Adipocyte (in vitro differentiated cells): ENCODE measurements at places on chromosomes 7 and 10.

- DNase-seq: no peak
These were observed 221.2 kb downstream of the CALN1 start for GRCh38 chr7:72190919-72191318.

DNA sequence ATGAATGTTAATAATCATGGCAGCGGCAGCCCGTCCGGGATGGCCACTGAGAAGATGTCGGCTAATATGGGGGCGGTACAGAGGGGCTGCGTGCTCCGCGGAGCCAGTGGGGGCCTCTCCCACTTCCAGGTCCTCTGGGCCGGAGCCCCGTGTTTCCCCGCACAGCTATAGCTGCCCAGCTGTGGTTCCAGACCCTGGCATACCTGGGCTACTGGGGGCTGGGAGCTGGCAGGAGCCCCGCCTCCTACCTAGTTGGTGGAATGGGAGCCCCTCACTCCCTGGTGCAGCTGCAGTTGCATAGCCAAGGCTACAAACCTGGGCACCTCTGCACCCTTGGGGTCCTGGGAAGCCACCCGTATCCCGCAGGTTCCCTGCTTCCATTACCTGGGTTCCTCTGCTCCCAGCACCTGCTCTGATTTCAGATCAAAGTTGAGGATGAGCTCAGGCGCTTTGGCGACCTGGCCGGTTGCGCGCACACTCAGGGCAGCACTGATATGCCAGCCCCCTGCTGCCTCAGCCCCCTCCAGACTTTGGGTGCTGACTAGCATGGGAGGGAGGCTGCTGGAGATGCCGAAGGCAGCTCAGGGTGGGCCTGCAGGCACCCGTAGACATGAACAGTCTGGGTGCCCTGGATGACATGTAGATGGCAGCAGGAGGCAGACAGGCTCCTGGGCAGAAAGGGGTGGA lies 236.5 kb upstream of the SEMA3D start:
- DNase-seq: no peak

GRCh38 chr10:74156919-74157289 lies 5.9 kb downstream of the ADK start:
- DNase-seq: no peak

DNA sequence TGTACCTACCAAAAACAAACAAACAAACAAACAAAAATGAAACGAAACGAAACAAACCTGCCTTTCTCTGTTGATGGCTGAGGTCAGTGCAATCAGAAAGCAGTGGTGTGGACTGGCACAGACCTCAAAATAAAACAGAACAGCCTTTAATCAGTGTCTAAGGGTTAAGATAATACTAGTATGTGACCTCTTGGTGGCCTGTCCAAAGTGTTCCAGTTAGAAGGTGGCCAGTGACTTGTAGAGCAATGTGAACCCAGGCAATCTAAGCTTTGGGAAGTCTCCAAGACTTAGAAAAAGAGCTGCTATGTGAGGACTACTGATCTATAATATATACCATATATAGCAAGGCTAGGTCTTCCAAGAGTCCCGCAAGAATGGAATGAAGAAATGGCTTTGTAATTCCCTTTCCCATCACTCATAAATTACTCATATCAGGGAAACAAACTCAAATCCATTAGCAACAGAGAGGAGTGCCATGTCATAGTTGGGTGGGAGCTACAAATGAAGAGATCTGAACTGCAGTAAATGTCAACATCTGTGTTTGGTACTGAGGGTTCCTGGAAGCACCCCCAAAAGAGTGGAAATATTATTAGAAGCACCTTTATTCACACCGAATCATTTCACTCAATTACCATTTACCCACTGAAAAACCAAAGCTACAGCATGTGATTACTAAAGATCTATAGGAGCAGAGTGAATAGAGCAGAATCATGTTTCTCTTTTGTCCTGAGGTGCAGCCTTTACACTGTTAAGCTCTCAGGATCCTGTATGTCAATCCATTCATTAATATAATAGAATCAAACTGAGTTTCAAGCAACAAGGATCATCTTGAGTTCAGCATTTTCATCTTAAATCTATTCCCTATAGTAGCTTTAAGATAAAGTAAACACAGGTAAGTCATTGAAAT lies 28.0 kb downstream of the ABLIM1 start:
- DNase-seq: no peak

DNA sequence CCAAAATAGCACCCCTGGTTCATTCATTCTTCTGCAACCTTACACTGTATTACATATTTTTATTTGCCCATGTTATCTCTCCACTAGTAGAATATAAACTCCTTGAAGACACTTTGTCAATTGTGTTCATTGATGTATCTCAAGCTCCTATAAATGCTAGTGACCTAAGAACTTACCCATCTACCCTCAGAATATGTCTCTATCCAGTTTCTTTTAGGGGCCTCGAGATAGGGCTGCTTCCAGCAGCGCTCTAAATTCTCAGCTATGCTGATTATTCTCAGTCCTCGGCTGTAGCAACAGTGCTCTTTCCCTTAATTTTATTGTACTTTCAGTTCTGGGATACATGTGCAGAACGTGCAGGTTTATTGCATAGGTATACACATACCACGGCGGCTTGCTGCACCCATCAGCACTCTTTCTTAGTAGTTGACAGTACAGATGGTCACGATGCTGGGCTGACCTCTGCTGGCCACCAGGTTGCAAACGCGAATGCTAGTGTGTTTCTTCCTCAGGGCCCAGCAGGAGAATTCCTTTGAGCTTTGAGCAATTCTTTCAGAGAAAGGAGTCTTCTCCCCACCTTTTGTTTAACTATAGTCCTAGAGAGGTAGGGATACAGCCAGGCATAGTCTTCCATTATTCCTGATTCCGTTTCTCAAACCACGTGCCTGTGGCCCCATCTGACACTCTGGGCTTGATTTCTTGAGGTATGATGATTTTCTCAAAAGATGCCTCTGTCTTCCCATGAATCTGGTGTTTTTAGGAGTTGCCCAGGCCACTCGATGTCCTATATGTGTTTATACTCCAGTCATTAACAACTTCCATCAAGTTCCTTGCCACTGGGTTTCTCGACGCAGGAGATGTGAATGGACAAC lies 49.1 kb upstream of the CDC14C start:
- peak; percentile 3 for DNase-seq

- no peak for DNase-seq
These were observed 53.0 kb upstream of the LRRC17 start for GRCh38 chr7:102859799-102860125.

- peak; percentile 44 for DNase-seq
These were observed 74.6 kb downstream of the VCL start for GRCh38 chr10:74072503-74072902.

- peak; percentile 67 for DNase-seq
These were observed 20.9 kb upstream of the CYP26C1 start for GRCh38 chr10:93039721-93040120.

DNA sequence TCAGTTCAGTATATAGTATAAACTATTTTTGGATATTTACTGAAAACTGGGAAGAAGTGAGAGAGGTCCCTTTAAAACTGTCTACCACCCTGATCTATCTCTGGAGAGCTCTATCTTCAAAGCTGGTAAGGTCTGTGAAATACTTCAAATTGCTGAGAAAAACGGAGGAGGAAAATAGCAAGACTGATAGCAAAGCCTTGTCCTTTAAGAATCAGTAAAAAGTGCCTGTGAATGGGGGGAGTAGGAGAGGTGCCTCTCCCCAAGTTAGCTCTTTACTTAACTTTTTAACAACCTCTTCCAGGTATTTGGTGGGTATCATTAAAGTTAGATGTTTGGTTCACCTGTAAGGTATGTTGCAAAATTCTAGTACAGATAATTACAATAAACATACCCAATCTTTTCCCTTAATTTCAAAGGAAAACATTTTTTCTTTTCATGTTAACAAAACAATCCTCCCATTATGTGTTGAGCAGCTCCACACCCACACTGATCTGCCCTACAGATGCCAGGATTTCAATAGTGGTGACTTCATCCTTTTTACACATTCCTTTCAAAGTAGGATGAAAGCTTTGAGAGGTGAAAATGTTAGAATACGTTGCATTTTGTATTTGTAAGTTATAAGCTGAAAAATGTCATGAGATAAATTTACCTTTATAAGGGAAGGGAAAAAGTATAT lies 149.2 kb downstream of the CRPPA start:
- DNase-seq: no peak

DNA sequence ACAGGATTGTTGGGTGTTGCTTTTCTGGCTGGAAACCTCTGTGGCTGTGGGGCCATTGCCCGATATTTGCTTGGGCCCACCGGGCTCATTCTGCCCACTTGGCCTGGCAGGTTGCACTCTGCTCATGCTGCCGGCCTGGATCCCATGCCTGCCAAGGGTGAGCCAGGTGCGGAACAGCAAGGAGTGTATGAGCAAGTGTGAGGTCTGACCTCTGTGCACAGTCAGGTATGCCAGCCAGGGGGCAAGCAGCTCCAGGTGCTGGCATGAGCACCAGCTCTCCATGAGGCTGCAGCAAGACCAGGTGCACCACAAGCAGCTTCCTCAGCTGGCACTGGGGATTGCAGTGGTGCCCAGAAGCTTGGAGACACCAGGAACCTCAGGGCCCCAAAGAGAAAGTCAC lies 65.4 kb upstream of the KIF5B start:
- DNase-seq: no peak

DNA sequence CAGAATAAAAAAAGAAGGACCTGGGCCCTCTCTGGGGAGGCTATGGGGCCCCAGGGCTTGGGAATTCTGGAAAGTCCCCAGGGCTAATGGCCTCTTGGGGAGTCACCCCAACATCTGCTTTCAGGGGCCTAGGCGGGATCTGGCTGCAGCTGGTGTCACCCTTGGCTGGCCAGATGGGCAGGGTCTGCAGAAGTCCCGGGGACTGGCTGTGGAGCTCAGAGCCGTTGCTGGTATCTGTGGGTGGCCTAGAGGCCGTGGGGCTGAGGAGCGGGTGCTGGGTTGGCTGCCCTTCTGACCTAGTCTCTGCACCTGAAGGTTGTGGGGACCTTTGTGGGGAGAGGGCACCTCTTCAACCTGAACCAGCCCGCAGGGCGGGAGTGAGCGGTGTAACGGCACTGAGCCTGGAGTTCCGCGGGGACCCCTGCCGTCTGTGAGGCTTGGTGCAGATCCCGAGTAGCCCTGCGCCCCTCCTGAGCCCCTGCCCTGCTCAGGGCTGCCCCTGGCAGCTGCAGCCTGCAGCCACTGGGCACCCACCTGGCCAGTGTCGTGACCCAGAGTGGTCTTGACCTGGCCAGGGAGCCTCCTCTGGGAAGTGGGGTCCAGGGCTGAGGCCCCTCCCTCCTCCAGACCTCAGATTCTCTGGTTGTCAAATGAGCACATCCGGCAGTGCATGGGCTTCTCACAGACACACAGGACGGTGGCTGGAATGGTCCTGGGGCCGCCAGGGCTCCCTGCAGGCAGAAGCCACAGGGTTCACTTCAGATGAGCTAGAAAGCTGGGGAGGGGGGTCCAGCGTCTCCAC lies 51.5 kb downstream of the UNCX start:
- DNase-seq: no peak

GRCh38 chr10:131093346-131093745 lies 218.2 kb downstream of the TCERG1L start:
- DNase-seq: no peak

DNA sequence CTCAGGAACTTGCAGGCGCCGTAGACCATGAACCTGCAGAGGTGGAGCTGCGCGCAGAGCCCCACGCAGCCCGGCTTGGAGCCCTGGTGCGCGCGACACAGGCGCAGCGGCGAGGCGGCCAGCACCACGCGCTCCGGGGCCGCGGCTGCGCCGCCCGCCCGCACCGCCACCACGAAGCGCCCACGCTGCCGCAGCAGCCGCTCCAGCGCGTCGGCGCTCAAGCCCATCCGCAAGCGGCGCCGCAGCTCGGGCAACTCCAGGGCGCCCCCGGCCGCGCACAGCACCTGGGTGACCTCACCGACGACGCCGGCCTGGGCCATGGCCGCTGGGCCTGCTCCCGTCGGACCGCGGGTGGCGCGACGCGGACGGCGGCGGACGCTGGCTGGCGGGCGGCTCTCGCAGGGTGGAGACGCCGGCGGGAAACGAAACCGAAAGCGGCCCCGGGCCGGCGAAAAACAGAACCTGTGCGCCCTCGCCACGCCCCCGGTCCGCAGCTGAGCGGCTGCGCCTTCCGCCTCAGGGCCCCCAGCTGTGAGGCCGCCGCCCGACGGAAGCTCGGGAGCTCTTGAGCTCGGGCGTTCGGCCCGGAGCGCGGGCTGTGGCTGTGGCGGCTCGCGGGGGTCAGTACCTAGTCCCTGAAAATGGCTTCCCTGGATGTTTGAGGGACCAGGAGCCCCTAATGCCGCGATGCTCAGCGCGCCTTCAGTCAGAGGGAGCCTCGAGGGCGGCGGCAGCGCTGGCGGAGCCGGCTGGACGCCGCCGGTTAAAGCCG lies at the start of gene PARP12:
TSS of gene PARP12 (minus strand) at position 424 of the 772 bp plus-strand sequence. CDS start at position 320, 104 bp downstream.
- peak; percentile 93 for DNase-seq

DNA sequence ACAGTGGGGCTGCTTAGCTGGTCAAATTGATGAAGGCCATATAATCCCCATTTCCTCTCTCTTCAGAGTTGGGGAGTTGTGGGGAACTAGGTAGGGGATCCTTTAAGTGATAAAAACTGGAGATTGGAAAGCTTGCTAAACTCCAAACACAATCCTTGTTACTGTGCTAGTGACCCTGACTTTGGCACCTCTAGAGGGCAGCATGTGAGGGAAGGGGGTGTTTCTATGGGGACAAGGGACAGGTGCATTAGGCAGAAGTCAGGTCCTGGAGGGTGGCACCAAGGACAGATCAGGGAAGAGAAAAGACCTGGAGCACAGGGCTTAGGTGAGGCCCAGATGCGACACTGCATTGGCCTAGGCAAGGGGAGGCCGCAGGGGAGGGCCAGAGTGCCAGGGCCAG lies 66.9 kb downstream of the CDHR3 start:
- DNase-seq: no peak

- DNase-seq: no peak
These were observed 253.6 kb upstream of the PHF14 start for GRCh38 chr7:10720042-10720441.
